ENCODE measurements at places on chromosomes 12 and 14.

DNA sequence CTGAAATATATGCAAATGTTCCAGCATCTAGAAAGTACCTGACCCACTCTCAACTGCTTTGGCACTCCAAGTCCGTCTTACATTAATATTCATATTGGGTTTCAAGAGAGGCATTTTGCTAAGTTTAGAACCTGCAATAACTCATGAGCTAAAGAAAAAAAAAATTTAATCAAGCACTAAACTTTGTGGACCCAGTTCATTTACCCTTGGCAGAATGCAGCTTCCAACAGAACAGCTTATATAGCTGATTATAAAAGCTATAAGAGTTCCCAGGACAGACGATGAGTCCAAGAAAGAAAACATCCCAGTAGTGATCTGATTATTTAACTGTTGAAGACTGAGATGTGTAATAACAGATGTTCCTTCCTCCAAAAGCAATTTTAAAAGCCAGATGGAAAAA is 592.0 kb downstream of the KCNH5 start:
- no peak for DNase-seq

GRCh38 chr14:24984846-24985589 is 64.9 kb downstream of the STXBP6 start:
- no peak for DNase-seq

- DNase-seq: no peak
Measured at GRCh38 chr14:20327005-20327869, 5.8 kb downstream of the CCNB1IP1 start.

GRCh38 chr12:124140944-124141486 is 153.9 kb upstream of the RFLNA start:
- DNase-seq: no peak

DNA sequence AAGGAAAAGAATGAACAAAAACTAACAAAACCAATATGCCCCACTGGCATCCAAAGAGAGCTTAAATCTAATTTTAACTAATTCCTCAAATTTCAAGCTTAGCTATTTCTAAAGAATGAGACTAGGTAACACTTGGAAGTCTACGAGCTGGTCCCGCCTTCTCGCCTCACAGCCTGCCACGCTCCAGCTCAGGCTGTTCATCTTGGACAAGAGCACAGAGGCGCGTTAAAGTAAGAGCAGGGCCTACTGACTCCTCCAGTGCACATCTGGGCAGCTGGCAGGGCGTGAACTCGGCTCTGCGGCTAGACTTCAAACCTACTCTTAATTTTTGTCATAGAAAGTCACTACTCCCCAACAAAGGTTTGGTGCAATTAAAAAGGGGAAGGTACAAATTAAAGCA is 64.6 kb downstream of the DICER1 start:
- DNase-seq: no peak

DNA sequence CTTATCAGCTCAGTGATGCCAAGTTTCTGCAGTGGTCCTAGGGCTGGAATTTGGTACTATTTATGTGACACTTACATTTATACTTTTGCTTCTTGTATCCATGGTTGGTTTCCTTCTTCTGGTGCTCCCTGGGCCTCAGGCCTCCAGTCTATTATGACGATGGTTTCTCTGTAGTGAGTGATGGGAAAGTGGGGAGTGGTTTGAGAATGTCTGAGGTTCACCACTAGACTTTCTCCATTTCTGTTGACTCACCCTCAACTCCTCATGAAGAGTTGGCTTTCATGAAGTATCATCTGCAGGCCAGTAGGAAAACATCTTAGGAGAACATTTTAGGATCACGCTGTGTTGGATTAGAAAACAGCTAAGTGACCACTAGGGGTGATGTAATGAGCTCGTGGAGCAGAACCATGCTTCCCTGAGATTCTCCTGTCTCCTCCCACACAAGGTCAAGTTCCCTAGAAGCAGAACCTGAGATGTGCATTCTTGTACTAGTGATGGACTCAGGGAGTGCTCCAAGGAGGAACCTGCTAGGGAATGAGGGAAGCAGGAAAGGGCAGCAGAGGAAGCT is 32.1 kb downstream of the RPH3A start:
- no peak for DNase-seq

GRCh38 chr14:76599559-76600287 is 161.5 kb upstream of the VASH1 start:
- no peak for DNase-seq

GRCh38 chr12:68761901-68762630 is 16.1 kb downstream of the SLC35E3 start:
- no peak for DNase-seq

GRCh38 chr12:55697686-55698085 is 10.0 kb downstream of the ITGA7 start:
- peak; percentile 5 for DNase-seq

DNA sequence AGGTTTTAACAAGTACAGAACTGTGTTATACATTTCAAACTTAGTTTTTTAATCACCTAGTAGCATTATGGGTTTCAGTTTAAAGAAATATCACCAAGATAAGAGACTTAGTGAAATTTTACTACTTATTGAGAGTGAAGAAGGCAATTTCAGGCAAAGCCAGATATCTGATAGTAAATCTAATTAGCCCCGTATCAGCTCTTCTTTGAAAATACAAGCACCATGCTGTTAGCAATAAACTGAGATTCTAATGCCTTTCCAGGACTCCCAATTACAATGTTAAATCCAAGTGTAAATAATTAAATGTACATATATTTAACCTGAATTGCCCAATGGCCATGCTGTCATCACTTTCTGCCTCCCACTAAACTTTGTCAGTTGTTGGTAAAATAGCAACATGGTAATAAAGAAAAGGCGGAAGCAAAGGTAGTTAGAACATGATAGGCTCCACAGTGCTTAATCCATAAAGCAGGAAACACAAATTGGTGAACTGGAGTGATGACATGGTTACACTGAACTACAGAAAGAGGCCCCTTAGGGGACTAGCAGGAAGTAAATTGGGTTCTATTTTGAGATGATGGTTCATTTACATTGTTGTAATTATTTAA is 646.1 kb downstream of the C12orf50 start:
- no peak for DNase-seq

- no peak for DNase-seq
Measured at GRCh38 chr12:46608431-46609272, 217.1 kb downstream of the SLC38A4 start.

GRCh38 chr12:58503731-58504130 is 416.6 kb downstream of the LRIG3 start:
- no peak for DNase-seq

GRCh38 chr14:21268617-21269251 is 508 bp downstream of the HNRNPC start:
- no peak for DNase-seq

GRCh38 chr12:92107094-92107493 is 38.6 kb downstream of the BTG1 start:
- DNase-seq: no peak

Data from uterus (tissue), 4 donors.